NCI-H460 (cell line): ENCODE measurements at places on chromosomes 4 and X.

GRCh38 chrX:27548624-27549023 lies 41.5 kb upstream of the DCAF8L2 start:
- no peak for DNase-seq

DNA sequence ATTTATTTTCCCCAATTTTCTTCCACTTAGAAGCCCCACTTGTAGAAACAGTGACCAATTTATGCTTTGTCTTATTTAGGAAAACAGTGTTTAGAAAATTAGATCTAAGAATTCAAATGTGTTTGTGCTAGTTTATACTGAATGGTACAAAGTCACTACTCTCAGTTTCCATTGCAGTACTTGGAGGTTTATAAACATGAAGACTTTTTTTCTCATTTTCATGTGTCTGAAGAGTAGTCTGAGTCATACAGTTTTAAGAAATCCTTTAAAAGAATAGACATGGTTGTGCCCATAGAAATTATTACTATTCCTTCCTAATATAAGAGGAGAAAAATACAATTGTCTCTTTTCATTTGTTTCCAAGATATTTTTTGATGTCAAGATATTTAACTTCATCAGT lies 458.7 kb downstream of the NAF1 start:
- DNase-seq = no peak

DNA sequence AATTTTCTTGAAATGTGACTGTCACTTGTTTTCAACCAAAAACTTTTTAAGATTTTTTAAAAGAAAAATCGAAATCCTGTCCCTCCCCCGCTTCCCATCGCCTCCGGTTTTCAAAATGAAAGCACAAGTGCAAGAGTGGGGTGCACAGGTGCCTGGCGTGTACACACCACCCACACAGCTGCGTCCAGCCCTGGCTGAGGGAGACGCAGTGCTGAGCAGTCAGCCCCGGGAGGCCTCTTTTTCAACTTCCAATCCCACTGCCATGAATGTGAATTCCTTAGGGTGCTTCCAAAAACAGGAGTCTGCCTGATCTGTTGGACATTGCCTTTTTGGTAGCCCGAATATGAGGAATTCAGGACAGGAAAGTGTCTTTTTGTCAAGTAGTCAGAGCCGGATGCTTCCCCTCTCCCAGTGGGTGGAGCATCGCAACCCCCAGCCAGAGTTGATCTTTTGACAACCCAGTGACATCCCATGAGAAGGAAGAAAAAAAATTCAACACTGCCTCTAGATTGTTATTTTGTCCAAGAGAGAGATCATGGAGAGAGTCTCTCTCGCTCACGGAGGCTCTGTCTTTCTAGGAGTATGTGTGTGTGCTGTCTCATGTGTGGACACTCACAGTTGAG lies 8.9 kb downstream of the PRRG3 start:
- no peak for DNase-seq

- DNase-seq = no peak
Measured at GRCh38 chr4:93469560-93469959, 359.0 kb upstream of the ATOH1 start.

DNA sequence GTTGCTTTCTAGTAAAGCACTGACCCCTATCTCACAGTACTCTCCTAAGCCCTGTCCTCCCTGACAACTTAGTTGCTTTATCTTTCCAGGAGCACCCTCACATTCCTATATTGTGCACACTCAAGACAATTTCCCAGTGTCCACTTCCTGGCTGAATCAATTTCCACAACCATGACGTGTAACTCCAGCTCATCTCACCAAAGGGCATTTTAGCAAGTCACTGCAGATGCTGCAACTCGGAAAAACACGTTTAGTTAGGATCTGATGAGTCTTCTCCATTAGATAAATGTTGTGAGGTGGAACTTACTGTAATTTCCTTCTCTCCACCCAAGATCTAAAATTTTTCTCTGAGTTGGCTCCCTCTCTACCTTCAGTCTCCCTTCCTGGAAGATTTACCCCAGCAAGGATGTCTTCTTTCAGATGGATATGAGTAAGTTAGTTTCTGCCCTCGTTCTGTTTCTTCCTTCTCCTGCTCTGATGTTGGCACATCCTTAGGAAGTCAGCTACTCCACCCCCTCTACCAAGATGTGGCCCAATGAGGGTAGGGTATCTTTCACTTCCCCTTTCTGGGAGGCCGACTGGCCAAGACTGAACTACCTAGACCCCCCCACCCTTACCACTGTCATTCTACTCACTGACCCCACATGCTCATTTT lies 28.8 kb upstream of the IL13RA1 start:
- peak; percentile 20 for DNase-seq

DNA sequence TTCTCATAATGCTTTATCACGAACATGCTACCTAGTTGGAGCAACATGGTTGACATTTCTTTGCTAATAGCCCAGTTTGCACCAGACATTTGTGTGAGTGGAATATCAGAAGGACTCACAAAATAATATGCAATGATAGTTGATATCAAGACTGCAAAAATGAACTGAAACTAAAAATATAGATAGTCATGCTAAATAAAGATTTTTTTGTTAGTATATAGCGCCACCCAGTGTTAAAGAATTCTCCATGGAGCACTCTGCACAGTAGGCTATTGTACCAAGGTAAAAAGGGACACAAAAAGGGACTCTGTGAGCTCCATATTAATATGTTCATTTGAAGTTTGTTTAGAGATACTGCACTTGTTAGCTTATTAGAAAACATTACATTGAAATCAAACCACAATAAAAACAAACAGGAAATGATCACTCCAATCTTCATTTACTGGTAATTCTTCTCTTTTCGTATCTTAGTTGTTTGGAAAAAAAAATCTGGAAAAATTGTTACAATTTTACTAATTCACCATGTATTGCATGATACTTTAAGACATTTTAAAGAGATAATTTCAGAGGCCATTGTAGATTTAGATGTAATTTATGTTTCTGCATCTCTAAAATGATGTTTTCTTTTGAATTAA lies 1509.6 kb downstream of the ADGRL3 start:
- peak; percentile 27 for DNase-seq

DNA sequence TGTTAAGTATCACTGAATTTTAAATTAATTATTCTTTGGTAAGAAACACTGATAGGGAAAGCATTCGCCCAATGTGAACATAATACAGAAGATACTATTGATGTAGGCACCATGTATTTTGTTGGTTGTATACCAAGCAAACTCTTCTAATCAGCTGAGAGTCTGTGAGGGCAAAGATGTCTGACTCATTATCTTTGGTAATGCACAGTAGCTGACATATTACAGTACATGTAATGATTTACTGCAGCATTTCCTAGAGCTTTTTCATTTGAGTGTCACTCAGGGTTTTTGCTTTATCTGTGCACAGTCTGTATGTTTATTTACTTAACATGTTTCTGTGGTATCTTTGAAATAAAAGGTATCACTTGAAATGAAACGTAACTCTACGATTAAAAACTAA lies 49.2 kb downstream of the CENPVL3 start:
- DNase-seq = no peak

DNA sequence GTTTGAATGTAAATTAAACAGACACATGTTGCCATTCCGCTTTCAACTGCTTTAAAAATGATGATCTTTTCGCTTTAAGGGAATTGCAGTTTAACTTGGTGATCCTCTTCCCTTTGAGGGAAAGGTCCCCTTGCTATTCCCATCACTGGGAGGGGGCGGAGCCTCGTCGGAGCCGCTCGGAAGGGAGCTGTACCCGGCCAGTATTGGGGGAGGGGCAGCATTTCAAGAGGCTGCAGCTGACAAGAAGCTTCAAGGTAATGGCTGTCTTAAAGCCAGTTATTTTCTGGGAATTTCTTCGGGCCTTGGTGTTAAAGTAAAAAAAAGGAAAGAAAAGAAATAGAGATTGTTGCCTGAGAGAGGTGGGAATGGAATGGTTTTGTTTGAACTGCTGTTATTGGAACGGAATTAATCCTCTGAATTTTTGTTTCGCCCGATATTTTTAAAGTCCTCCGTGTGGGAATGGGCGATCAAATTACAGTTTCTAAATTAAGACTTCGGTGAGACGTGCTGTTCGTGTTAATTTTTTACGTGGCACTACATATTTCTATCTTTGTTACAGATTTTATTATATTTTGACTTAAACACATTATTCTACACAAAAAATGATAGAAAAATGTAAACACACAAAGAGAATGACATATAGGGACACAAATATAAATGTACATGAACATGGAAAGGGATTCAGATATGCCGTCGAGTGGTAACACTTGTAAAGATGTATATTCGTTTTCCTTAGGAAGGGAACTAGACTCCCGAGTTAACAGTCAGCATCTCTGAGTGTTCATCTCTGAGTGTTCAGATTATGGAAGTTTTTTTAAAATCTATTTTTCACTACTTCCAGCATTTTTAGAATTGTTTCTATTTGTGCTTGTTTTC lies 9.2 kb downstream of the PWWP3B start:
- DNase-seq = no peak

DNA sequence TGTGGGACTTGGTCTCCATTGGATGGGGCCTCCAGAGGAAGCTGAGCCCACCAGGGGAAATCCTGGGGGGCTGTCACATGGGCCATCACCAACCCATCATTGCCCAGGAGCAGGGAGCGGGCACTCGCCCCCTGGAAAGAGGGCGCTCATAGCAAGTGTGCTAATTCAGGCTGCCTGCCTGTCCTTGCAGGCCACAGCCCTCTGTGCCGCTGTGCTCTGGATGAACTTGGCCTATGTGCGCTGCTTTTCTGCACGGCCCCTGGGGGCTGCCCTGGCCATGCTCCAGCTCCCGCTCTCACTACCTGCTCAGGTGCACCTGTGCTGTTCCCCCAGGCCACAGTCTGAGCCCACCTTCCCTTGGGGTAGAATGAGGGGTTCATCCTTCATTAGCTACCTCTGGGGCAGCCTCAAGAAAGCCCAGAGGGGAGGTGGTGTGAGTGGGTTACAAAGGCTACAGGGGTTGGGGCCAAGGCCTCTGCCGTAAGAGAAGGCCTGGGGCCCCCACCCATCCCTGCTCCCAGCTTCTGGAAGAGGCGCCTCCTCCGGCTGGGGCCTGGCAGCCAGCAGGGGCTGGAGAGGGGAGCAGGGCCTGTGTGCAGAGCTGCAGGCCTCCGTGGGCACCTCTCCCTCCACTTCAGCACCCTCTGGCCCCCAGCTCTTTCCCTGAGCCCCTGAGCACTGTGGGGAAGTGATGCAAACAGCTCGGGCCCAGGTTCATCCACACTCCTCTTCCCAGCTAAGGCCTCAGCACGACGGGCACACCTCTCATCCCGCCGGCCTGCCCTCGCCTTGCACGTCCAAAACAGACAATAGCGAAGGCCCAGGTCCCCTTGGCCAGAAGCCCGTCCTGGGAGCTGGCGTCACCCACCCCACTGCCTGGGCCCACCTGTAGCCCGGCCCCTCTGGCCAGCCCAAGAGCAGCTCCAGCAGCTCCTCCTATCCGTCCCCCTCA lies 8.9 kb downstream of the CFAP99 start:
- DNase-seq = no peak

- no peak for DNase-seq
Measured at GRCh38 chr4:6288871-6289270, 19.2 kb downstream of the WFS1 start.

DNA sequence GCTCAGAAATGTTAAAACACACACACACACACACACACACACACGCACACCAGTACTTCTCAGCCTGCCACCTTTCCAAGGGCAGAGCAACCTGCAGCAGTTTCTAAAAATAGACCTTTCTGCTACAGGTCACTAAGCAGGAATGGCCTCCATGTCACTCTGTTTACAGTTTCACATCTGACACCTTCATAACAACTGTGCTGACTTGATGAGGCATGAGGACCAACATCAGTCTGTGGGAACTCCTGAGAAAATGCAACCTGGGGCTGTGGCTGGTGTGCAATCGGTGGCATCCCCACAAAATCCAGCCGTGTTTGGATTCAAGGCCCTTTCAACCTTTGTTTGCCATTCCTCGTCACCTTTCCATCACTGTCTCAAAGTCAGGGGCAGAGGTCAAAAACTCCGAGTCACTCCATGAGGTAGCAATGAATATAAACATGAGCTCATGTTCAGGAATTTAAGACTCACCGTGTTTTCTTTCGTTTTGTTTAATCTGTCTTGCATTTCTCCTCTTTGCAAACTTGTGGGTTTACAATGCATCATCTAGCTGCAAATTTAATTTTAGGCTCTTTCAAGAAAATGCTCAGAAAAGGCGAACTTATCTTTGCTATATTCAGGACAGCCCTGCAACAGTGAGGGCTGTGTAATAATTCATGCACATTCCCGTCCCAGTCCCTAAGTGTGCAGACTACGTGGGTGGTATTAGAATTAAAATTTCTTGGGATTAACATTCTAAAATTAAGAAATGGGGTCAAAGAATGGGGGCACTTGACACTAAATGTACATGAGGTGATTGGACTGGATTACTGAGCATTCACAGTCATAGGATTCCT lies 135.3 kb downstream of the SHROOM3 start:
- no peak for DNase-seq

DNA sequence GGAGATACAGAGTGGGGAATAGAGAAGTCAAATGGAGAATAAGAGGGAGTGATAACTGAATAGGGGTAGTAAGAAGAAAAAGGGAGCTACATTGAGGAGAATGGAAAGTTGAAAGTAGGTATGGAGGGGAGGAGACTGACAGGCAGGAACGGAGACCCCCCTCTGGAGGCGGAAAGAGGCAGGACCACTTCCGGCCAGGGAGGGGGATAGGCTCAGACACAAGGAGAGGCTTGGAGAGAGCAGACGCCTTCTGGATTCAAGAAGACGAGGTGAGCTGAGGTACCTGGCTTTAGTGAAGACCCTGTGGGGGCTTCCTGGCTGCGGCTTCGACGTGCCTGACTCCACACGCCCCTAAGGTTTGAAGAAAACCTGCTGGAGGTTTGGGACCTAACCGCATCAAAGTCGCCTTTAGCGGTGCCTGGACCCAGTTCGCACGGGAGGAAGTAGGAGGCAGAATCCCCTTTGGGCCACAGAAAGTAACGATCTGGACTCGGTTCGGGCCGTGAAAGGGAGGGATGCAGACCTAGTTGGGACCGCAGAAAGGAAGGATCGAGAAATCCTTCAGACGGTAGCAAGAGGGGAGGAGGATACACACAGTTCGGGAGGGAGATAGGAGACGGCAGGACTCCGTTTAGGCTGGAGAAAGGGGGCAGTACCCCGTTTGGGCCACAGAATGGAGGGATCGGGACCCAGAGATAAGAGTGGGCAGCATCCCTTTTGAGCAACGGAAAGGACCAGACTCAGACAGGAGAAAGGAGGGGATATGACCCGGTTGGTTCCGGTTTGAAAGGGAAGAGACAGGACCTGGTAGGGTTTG lies at the start of gene TRO:
Gene TRO, plus strand, starts transcription at position 215 of the 817 bp plus-strand sequence. CDS start 1,423 bp downstream, outside the sequence.
- DNase-seq = no peak

DNA sequence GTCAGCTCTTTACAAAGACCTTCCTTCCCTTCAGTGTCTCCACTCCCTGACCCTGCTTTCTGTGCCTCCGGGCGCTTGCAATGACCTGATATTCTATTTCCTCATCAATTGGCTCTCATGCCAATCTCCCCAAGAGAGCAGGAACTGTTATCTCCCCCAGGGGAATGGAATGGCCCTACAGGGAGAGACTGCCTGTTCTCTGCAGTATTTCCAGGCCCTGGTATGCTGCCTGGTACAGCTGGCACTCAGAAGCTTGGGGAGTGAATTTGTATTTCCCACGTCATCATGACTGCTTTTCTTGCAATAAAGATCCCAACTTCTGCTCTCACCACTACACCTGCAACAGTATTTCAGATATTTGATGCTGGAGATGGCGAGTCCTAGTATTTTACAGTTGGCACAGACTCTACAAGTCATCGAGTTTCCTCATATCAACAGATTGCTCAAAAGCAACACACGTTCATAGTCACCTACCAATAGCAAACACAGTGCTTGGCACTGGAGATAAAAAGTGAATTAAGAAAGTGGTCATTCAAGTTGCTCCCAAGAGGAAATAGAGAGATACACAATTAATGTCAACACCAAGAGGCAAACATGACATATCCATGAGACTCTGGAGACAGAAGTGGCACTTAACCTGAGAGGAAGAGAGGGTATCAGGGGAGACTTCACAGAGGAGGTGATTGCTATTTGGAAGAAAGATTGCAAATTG lies 90.5 kb upstream of the EGFL6 start:
- DNase-seq = no peak
